ENCODE measurements at places on chromosomes 4 and X. TPM values are rescaled to one million over a fixed set of nuclear protein-coding genes. Genes with fewer than 3 reads are reported as not detected.

Gene AKAP14
- not detected for total RNA-seq

Gene TMEM31
- total RNA-seq: not detected

Gene RBMXL3
- total RNA-seq: not detected

Gene SAGE1
- not detected for total RNA-seq

Gene ENOX2
- total RNA-seq: 8.8 TPM

Data from vagina (tissue), 2 donors.